ENCODE measurements at places on chromosomes 1 and 21. TPM values are rescaled to one million over a fixed set of nuclear protein-coding genes. Genes with fewer than 3 reads are reported as not detected.

FCAMR gene
- total RNA-seq = not detected

RNU1-2 gene
- 5,329 TPM for total RNA-seq

RHBDL2 gene
- total RNA-seq = 0.09 TPM

LCE1F gene
- total RNA-seq = not detected

TSTD1 gene
- 22.9 TPM for total RNA-seq

CELA3A gene
- 0.09 TPM for total RNA-seq

CELSR2 gene
- total RNA-seq = 2.1 TPM

GSTM5 gene
- total RNA-seq = 0.09 TPM

S100A7A gene
- not detected for total RNA-seq

DPT gene
- not detected for total RNA-seq

CD34 gene
- 51.4 TPM for total RNA-seq

CTSS gene
- 12.9 TPM for total RNA-seq

MMEL1 gene
- 1.3 TPM for total RNA-seq

ADAMTSL4 gene
- total RNA-seq = 0.18 TPM

CD1D gene
- not detected for total RNA-seq

MYOG gene
- total RNA-seq = not detected

TGFB2 gene
- total RNA-seq = 56.2 TPM

ALPL gene
- total RNA-seq = 1.5 TPM

OR2T2 gene
- total RNA-seq = not detected

All from endothelial cell of coronary artery (primary cell).